NCI-H1105 treated with DMSO at 0.1 percent for 48 hours (cell line): ENCODE measurements at places on chromosomes 1 and 21.

DNA sequence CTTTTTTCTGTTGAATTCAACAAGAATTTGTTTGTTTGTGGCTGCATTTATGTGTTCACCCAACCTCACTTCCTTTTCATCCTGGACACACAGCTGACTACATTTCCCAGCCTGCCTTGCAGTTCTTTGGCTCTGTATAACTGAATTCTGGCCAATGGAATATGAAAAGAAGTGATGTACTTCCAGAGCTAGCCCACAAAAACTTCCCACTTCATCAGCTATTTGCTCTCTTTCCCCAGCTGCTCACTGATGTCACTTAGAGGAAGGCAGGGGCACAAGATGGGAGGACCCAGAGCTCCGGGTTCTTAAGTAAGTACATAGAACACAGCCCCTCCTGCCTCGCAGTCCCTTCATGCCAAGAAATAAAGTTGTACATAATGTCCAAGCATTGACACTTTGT lies 235.0 kb upstream of the FGGY start:
- DNase-seq, result no peak

GRCh38 chr1:14946684-14947238 lies 206.8 kb upstream of the TMEM51 start:
- no peak for DNase-seq

DNA sequence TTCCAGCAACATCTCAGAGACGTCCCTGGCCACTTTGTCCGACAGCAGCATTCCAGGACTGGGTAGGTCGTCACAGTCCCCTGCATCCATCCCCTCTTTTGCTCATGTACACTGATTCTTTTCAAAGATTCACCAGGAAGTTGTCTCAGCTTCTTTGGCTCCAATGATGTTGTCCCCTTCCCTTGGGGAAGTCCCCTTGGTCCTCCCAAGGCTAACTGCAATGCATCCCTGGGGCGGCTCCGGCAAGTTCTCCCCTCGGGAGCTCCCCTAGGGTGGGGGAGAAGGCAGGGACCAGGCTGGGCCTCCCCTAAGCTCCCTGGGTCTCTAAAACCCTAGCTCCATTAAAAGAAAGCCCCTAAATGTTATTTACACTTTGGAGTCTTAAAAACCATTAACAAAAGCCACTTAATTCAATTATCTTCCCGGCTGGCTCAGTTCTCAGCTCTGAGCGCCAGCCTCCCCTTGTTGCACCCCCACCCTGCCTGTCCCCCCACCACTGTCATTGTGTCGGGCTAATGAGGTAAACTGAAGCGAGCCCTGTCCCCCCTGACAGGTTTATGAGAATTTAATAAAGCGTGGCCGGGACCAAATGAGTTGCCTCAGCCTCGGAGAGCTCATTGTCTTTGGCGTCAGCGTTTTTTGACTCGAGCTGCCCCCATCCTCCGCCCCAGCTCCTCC lies 25.3 kb downstream of the KNCN start:
- DNase-seq, result peak; percentile 36

- no peak for DNase-seq
Measured at GRCh38 chr21:45593162-45594022, 50.1 kb upstream of the PCBP3 start.

DNA sequence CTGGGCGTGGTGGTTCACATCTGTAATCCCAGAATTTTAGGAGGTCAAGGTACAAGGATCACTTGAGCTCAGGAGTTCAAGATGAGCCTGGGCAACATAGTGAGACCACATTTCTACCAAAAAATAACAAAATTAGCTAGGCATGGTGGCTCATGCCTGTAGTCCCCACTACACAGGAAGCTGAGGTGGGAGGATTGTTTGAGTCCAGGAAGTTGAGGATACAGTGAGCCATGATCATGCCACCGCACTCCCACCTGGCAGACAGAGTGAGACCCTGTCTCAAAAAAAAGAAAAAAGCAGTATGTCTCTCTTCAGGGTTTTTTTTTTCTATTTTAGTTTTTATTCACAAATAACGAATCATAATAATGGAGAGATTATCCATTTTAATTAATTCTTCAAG lies 233.7 kb upstream of the DMRTA2 start:
- DNase-seq, result no peak

DNA sequence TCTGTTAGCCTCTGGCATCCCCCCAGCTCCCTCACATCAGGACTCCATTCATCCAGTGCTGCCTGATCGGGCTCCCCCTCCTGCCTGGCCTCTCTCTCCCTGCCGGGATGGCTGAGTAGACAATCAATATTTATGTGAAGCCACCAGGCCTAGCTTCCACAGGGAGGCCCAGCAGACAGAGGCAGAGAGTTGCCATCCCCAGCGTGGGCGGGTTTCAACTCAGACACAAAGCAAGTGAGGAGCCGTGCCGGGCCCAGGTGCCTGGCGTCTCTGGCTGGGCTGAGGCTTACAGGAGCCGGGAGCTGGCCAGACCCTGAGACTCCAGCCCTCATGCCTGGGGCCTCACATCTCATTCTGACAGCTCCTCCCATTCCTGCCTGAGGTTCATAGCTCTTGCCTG lies 34.5 kb upstream of the ATP2B4 start:
- no peak for DNase-seq

DNA sequence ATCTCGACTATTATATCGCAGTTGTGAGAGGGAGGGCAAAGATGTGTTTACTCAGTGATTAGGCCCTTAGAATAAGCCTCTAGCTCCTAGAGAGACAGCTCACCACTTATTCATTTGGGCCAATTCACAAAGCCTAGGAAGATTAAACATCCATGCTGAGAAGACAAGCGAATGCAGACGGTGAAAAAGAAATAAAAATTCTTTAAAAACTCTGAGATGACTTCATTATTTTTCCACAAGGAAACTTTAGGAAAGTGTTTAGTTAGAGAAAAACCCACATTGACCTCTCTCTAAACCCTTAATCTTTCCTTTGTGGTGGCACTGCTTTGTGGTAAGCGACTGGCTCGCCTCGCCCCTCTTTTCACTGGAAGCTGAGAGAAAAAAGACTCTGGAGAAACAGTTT lies 146.8 kb upstream of the DMRTA2 start:
- DNase-seq, result no peak
